Epithelial cell of proximal tubule (primary cell): ENCODE measurements at places on chromosomes 3 and 15. TPM values are rescaled to one million over a fixed set of nuclear protein-coding genes. Genes with fewer than 3 reads are reported as not detected.

The CXCR6 gene
- not detected in 2 replicates for total RNA-seq

The TEX55 gene
- 0.06 TPM in 1 of 2 replicates, not detected in the other for total RNA-seq

The MEGF11 gene
- total RNA-seq = 0.65 and 3.7 TPM in 2 replicates

The TRH gene
- total RNA-seq = not detected in 2 replicates

The DRD3 gene
- total RNA-seq = not detected in 2 replicates

The STARD9 gene
- 2.4 and 5.4 TPM in 2 replicates for total RNA-seq

The PLA2G4F gene
- 0.40 and 0.72 TPM in 2 replicates for total RNA-seq

The CDAN1 gene
- 13.7 and 16.4 TPM in 2 replicates for total RNA-seq

The HRG gene
- not detected in 2 replicates for total RNA-seq

The SLC12A1 gene
- 0.06 TPM in 1 of 2 replicates, not detected in the other for total RNA-seq

The ZDHHC23 gene
- 2.2 and 3.5 TPM in 2 replicates for total RNA-seq

DNA sequence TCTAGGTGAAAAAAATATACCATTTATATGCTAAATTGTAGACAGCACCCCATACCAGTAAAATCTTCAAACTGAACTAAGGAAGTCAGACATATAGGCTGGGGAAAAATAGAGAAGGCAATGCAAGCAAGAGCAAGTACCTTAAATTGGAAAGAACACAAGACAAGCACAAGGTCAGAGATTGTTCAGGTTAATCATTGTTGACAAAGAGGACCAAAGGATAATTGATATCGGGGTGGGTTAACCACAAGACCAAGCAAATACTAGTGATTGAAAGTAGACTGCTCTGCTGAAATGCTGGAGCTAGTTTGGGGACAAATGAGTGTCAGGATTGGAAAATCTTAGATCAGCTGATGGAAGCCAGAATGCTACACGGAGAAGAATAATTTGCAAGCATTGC, 499.8 kb downstream of the ROBO2 start:
- no peak for DNase-seq

GRCh38 chr3:111338059-111338698, 203.8 kb upstream of the CD96 start:
- peak; percentile 31 for DNase-seq

DNA sequence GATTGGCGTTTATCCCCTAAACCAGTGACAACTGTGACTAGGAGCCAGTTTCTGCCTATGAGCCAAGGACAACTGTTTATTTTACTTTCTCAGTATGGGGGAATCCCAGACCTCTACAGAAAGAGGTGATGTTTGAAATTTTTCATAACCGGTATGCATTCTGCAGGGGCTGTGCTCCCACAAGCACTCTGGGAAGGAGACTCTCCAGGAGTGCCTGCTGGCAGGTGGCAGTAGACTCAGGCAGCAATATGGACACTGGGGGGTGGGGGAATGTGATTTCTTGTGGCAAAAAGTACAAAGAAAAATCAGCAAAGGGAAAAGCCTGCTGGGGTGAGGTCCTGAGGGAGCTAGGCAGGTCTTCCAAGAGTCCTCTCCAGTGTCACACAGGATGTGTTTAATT, 5.9 kb downstream of the TGM4 start:
- no peak for DNase-seq

DNA sequence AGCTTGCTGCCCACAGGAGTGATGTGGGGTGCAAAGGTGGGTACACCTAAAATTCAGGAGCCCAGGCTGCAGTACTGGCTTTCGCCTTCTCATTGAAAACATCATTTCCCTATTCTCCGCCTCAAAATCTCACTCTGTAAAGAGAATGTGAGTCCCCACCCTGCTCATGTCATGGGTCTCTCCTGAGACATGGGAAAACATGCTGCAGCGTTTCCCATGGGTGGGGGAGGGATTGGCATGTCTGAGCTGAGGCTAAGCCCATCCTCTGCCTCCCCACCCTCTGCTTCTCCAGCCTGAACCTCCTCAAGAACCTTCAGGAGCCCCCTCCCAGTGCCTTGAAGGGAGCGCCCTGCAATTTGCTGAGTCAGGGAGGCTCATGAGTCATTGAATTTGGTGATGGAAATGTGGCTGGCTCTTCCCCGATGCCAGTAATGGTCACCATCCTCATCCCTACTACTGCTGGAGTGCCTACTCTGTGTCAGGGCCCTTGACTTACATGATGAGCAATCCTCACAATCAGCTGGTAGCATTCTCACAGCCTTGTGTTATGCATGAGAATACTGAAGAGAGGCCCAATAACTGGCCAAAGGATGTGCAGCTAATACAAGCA, 28.8 kb downstream of the WNT5A start:
- DNase-seq = no peak

GRCh38 chr3:112143689-112144088, 10.6 kb upstream of the GCSAM start:
- DNase-seq = no peak

GRCh38 chr3:138059261-138059660, 49.3 kb downstream of the CLDN18 start:
- DNase-seq = no peak

- DNase-seq = no peak
These were observed 13.3 kb downstream of the SH2D7 start for GRCh38 chr15:78105476-78106241.

DNA sequence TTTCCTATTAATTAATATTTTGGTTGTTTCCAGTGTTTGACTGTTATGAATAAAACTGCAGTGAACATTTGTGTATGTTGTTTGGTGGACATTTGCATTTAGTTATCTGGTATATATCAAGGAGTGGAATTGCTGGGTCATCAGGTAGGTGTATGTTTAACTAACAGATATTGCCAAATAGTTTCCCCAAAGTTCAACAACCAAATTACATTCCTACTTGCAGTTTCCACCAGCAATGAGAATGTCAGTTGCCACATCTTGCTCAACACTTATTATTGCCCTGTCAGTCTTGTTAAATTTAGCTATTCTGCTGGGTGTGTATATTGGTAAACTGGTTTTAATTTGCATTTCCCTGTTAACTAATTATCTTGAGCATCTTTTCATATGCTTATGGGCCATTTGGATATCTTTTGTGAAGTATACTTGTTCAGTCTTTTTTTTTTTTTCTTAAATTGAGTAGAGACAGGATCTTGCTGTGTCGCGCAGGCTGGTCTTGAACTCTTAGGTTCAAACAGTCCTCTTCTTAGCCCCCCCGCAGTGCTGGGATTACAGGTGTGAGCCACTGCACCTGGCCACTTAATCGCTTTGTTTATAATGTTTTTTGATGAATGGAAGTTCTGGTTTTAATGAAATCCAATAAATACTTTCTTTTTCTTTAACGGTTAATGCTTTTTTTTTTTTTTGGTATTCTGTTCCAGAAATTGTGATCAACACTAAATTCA, 7.9 kb downstream of the FEM1B start:
- DNase-seq = peak; percentile 74

DNA sequence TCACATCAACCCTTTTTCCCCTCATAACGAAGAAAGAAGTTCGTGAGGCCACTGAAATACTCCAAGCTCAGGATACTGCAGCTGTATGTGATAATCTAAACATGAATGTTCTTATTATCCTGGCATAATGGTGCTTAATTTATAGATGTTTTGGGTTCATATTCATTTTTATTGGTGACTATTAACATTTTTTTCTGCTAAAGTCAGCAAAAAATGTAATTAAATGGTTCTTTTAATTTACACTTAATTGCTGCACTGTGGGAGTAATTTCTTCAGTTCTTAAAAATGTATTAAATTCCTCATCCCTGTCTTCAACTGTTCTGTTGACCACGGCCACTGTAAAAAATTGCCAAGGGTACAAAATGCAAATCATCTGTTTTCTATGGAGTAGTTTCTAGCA, 95.6 kb downstream of the CDIN1 start:
- DNase-seq = no peak

- DNase-seq = no peak
These were observed 92.3 kb downstream of the RAP2B start for GRCh38 chr3:153254361-153254760.

- DNase-seq = no peak
These were observed 276.5 kb downstream of the TBL1XR1 start for GRCh38 chr3:176920766-176921160.

- DNase-seq = no peak
These were observed 95.4 kb upstream of the KCNAB1 start for GRCh38 chr3:156024904-156025533.

DNA sequence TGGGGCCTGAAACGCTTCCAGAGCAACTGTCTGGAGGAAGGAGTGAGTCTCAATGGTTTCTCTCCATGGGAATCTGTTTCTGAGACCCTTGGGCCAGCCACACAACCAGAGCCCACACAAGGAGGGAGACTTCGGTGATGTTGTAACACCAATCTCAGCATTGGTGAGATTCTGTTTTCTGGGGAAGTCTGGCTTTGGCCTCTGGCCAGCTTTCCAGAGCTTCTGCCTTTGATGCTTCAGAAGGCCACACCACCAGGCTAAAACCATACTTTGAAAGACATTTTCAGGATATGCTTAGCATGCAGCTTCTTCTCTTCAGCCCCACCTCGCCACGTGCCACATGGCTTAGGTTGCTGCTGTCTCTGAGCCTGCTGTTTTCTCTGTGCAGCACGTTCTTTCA, 3.6 kb upstream of the EEFSEC start:
- DNase-seq = no peak

DNA sequence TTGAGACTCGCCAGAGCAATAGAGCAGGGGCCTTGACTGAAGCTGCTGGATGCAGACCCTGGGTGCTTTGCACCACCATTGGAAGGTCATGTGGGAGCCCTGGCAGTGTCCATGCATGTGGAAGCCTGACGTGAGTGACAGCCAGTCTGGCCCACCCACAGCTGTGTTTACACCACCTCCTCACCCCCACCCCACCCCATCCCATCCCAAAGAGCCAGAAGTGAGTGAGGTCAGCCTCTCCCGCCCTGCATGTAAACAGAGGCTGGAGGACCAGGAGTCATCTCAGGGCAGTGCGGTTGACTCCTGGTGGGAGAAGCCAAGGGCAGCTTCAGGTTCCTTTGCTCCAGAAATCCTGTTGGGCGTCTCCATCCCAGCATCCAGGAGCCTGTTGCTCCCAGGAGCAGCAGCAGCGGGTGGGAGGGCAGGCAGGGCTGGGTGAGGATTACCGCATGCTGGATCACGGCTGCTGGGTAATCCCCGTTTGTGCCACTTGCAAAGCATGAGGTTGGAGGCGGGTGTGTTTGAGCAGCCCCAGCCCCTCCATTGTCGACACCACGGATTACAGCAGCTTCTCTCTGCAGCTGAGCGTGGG, 44.6 kb downstream of the CORO2B start:
- no peak for DNase-seq

GRCh38 chr15:96535148-96535547, 204.6 kb downstream of the NR2F2 start:
- no peak for DNase-seq

- DNase-seq = no peak
These were observed 9.9 kb upstream of the LEKR1 start for GRCh38 chr3:156816091-156816793.

DNA sequence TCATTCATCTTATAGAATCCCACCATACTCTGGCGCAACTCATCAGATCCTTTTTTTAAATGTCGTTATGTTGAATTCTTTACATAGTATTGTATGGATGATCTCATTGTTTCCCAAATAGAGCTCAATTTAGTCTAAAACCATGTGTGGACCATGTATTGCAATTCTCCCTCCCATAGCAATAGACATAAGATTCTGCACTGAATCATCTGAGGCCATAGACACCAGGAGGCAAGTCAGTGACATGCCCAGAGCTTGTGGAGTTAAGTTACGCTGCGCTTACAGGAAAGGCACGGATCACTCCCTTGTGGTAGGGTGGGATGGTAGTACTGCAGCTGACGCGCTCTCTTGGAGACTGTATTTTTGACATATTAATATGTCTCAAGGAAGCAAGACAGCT, 211.0 kb downstream of the GABRB3 start:
- no peak for DNase-seq

- no peak for DNase-seq
These were observed 4.3 kb downstream of the SLCO3A1 start for GRCh38 chr15:91857772-91858171.

- no peak for DNase-seq
These were observed 3.4 kb downstream of the PIGB start for GRCh38 chr15:55322467-55322866.

GRCh38 chr3:60351481-60351880, 899.8 kb downstream of the FHIT start:
- DNase-seq = no peak

DNA sequence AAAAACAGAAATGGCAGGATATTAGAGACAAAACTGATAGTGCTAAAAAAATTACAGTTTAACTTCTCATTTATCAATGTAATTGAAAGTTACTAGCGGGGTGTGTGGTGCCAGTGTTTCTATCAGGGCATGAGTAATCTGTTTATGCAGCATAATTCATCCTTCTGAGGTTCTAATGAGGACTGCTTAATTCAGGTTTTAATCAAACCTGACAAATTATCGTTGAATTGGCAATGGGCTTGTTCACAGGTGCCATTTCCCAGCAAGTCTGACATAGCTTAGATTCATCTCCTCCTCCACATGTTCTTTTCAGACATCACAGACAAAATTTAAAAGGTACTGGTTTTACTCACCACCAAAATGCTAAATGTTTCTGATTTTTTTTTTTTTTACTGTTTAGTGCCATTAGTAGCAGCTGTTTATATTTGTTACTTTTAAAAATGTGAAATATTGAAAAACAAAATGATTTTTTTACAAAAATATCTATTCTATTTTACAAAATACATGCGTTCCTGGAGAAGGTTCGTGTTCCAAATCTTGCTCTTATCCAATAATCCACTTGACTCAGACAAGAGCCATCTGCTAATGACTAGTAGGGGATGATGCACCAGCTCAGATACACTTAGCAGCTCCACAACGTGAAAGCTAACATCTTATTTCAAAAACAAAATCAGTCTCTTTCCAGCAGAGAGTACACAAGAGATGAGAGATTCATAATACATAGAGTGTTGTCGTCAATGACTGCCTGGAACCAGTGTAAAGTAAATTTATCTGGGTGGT, 447.7 kb upstream of the DPPA4 start:
- no peak for DNase-seq

DNA sequence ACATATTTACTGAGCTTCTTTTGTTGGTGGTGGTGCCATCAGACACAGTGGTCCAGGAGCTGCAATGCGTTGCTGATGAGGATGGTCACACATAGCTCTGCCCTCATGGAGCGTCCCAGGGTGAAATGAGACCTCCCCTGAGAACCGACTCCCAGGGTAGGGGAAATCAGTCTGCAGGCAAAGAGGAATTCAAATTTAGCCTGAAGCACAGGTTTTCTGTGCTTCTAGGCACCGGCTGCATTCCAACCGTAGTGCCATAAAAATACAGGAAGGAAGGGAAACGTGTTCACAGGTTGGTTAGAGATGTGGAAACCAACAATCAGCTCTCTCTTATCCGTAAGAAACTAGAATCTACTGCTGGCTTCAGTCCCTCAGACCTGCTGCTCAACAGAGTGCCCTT, 19.2 kb downstream of the SMAD3 start:
- no peak for DNase-seq

DNA sequence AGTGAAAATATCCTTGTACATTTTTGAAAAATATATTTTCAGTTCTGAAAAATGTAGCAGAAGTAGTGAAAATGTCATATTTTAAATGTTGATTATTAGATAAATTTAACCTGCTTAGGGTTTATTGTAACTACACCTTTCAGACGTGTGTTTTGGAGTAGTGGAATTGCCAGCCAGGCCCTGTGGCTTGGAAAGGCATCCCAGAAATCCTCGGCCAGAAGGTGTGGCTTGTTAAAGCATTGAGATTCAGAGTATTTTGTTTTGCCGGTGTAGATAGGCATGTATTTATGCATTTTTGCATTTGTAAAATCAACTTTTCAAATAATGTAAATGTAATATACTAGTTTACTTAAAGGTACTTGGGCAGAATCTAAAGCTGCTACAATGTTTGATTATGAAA, 7.0 kb downstream of the EBLN2 start:
- DNase-seq = no peak

GRCh38 chr3:111336511-111336910, 205.5 kb upstream of the CD96 start:
- no peak for DNase-seq
